ENCODE measurements at places on chromosomes 6 and 20. TPM values are rescaled to one million over a fixed set of nuclear protein-coding genes. Genes with fewer than 3 reads are reported as not detected.

The THBD gene
- polyA plus RNA-seq, result 41.2 TPM

The CALHM4 gene
- polyA plus RNA-seq, result not detected

The SOX18 gene
- 25.5 TPM for polyA plus RNA-seq

- DNase-seq, result no peak
These were observed 319.1 kb upstream of the QKI start for GRCh38 chr6:163095401-163095800.

The TRIM31 gene
- polyA plus RNA-seq, result not detected

GRCh38 chr6:41626917-41627316 is 11.4 kb upstream of the MDFI start:
- DNase-seq, result no peak

DNA sequence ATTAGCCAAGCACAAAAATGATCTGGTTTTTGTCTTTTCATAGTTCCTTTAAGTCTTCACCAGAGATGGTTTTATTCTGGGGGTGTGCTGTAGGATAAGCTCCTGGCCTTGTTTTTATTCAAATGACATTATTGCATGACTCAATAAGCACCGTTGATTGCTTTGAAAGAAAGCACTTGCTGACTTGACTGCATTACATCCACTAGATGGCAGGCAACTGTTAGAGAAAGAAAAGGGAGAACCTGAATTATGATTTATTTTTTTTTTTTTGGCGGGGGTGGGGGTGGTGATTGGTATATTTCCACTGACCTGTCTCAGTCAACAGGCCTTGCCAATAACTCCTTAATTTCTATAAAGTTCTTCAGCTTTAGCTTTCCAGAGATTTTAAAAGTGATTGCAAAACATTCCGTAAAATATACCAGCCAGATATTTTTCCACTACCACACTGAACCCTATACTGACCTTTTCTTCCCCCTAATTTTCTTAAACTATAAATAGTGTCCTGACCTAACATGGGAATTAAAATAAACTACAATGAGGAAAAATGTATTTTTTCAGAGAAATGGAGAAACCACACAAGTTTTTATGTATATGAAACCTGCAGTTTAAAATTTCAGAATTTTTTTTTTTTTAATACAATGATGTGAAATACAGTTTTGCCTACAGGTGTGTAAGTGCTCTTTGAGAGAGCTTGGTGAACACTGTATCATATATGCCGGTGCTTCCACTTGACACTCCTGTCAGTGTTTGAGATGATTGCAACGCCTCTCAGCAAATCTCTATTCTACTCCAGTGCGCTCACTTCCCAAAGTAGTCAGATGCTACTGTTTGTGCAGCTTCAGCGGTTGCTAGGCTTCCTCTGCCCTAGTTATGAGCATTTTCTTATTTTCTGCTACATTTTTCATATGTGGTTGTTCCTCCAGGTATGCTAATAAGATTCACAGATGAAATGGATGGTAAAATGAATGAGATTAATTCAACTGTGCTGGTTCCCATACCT is 274.3 kb downstream of the CD109 start:
- DNase-seq, result no peak

All from left lung (tissue), 14 donors.